ENCODE measurements at places on chromosomes 11 and 22. TPM values are rescaled to one million over a fixed set of nuclear protein-coding genes. Genes with fewer than 3 reads are reported as not detected.

- DNase-seq = no peak
Measured at GRCh38 chr11:76769645-76770586, 13.2 kb upstream of the TSKU start.

GRCh38 chr22:49499433-49500075 lies 328.1 kb downstream of the BRD1 start:
- DNase-seq = no peak

The CD6 gene
- 437 TPM for total RNA-seq

- DNase-seq = no peak
Measured at GRCh38 chr11:76796511-76797198, 13.5 kb downstream of the TSKU start.

The OR6A2 gene
- total RNA-seq = not detected

The TRIM6 gene
- total RNA-seq = 0.14 TPM

GRCh38 chr11:112784323-112785073 lies 176.7 kb upstream of the NCAM1 start:
- DNase-seq = no peak

GRCh38 chr22:44396727-44397722 lies 84.3 kb upstream of the SHISAL1 start:
- no peak for DNase-seq

- no peak for DNase-seq
Measured at GRCh38 chr11:7898666-7899283, 32.3 kb downstream of the OR10A6 start.

The PATE4 gene
- total RNA-seq = not detected

The MS4A15 gene
- total RNA-seq = not detected

DNA sequence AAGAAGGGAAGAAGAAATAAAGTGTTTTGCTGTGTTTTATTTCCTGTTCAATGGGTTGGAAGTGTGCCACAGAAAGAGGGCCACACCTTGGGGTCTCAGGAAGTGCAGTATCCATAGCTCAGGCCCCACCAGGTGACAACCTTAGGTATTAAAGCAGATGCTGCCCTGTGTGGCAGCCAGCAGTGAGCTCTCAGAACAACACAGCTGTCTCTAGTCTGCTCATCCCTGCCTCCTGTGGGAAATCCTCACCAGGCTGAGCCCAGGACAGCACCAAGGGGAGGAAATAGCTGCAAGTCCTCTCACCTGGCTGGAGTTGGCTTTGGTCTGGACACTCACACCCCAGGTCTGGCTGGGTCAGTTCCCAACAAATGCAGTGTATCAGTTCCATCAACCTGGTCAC lies 25.1 kb downstream of the ARL14EP start:
- DNase-seq = no peak

The SCGB2A2 gene
- not detected for total RNA-seq

GRCh38 chr11:64686466-64687170 lies 36.4 kb downstream of the NRXN2 start:
- no peak for DNase-seq

- DNase-seq = no peak
Measured at GRCh38 chr11:12693479-12694182, 19.4 kb downstream of the TEAD1 start.

- DNase-seq = no peak
Measured at GRCh38 chr22:46436595-46437175, 100.7 kb downstream of the CELSR1 start.

GRCh38 chr11:32659672-32660071 lies 76.0 kb downstream of the EIF3M start:
- no peak for DNase-seq

The PAX6 gene
- not detected for total RNA-seq

GRCh38 chr22:49270595-49271368 lies 556.9 kb downstream of the BRD1 start:
- no peak for DNase-seq

DNA sequence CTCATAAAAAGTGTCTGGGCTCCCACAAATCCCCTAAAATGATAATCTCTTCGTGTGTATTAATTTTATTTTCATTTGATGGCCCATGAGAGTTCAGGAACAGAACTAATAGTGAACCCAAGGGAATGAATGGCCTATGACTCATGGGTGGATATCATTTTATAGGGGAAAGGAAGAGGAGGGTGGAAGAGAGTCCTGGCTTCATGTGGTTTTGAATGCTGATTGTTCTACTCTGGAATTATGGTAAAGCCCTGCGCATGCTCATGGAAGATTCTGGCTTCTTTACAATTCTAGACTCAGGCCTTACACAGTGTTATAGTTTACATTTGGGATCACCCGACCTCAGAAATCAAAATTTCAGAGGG lies 35.2 kb downstream of the MAML2 start:
- DNase-seq = no peak

GRCh38 chr11:575313-575995 lies 816 bp upstream of the PHRF1 start:
- DNase-seq = no peak
